ENCODE measurements at places on chromosomes 3 and 15.

DNA sequence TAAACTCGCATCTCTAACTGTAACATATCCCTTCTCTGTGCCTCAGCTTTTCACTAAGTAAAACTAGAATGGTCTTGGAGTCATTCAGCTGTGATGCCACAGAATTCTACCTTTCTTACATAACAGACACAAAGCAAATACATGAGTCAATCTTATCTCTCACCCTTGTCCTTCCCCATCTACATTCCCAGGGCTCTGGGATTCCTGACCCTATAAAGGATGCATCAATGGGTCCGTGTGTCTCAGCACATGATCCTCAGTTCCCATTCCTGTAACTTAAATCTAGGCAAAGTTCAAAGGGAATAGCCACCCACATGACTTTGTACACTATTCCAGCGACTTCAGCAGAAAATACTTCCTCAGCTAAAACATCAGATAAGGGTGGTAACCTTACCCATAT is 11.8 kb upstream of the ARL8B start:
- ATAC-seq = no peak

DNA sequence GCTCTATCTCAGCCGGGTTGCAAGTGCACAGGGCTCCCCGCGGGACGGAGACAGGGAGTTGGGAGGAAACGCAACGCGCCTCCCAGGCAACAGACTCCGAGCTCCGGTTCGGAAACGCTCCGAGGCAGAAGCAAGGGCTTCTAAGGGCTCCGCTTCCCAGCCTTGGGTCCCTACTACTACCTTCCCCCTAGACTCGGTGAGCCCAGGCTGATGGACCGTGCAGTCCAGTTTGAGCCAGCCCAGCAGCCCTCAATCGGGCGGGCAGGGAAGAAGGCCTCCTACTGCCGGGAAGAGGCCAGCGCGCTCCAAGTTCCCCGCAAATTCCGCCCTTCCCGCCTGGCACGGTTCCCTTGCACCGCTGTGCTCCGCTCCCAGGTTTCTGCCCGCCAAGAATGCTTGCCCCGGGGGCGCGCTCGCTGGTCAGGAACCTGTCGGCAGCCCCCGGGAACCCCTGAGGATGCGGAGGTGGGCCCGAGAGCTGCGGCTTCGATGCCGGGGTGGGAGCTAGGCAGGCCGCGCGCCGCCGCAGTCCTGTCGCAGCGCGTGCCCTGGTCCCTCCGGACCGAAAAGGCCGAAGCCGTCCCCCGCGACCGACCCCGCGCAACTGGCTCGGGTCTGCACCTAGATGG is 728 bp downstream of the TRANK1 start:
- peak; percentile 64 for ATAC-seq

GRCh38 chr15:39429898-39430357 is 151.0 kb upstream of the THBS1 start:
- ATAC-seq = peak; percentile 28

DNA sequence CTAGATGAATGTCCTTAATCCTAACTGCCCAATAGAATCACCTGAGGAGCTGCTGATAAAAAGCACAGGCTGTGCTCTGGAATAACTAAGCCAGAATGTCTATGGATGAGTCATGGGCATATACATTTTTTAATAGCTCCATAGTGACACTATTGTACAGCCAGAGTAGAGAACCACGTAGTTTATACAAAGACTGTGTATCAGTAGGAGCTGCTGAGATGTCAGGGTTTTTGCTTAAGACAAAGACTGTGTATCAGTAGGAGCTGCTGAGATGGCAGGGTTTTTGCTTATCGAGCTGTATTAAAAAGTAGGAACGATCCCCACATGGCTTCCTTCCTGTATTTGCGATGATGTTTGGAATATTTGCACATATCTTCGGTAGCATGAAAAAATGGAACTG is 137.4 kb downstream of the SV2B start:
- ATAC-seq = no peak

DNA sequence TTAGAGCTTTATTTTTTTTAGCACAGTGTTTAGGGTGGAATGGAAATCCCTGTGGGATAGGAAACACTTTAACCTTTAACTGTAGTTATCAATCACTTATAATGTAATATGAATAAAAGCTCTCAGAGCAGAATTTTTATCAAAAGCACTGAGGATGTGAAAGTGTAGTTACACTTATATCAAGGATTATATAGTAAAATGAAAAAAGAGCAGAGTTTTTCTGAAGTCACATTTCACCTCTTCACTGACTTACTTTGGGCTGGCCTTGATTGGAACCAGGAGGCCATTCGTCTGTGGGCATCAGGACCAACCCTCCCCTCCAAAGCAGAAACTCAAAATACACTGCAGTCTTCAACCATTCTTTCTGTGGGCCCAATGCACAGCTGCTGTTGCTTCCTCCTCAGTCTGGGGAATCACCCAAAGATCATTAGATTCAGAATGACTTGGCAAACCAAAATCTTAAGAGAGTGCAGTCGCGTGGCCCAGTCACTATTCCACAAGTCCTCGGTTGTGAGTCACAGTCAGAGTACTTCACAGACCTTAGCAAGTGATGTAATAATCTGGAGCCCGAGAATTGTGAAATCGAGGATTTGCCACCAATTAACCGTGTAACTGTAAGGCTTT is 132.6 kb upstream of the COL8A1 start:
- peak; percentile 99 for ATAC-seq
